MCF 10A (cell line): ENCODE measurements at places on chromosomes 6 and 20. TPM values are rescaled to one million over a fixed set of nuclear protein-coding genes. Genes with fewer than 3 reads are reported as not detected.

Gene RAB44
- total RNA-seq, result 0.09 TPM in 1 of 2 replicates, not detected in the other

DNA sequence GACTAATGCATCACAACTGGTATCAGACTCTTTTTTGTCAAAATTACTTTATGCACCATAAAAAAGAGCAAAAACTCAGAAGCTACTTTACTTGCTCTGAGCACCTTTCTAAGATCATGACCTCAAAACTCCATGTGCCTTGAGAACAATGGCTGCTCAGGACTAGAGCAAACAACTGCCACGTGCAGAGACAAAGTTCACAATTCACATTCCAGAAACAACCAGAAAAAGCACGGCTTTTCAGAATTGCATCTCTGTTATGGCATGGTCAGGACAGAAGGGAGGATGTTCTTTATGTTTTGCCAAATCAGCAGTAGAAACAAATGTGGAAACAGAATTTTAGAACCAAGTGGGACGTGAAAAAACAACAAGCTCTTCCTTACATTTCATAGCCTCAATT, 70.5 kb downstream of the CNKSR3 start:
- H3K27me3 ChIP-seq, result no peaks in the 10 kb centered on the region
- peak overlapping the region; percentile 17 for H3K27ac ChIP-seq
- DNase-seq, result no peak
- no peak overlapping the region for H3K4me3 ChIP-seq
- no peaks in the 10 kb centered on the region for H3K4me1 ChIP-seq

- H3K4me3 ChIP-seq, result no peak overlapping the region
- DNase-seq, result peak; percentile 52
- no peaks in the 10 kb centered on the region for H3K27me3 ChIP-seq
- no peak overlapping the region for H3K27ac ChIP-seq
- H3K4me1 ChIP-seq, result no peaks in the 10 kb centered on the region
- no peaks in the 10 kb centered on the region for H3K36me3 ChIP-seq
Measured at GRCh38 chr20:51385646-51386530, 156.6 kb downstream of the NFATC2 start.

DNA sequence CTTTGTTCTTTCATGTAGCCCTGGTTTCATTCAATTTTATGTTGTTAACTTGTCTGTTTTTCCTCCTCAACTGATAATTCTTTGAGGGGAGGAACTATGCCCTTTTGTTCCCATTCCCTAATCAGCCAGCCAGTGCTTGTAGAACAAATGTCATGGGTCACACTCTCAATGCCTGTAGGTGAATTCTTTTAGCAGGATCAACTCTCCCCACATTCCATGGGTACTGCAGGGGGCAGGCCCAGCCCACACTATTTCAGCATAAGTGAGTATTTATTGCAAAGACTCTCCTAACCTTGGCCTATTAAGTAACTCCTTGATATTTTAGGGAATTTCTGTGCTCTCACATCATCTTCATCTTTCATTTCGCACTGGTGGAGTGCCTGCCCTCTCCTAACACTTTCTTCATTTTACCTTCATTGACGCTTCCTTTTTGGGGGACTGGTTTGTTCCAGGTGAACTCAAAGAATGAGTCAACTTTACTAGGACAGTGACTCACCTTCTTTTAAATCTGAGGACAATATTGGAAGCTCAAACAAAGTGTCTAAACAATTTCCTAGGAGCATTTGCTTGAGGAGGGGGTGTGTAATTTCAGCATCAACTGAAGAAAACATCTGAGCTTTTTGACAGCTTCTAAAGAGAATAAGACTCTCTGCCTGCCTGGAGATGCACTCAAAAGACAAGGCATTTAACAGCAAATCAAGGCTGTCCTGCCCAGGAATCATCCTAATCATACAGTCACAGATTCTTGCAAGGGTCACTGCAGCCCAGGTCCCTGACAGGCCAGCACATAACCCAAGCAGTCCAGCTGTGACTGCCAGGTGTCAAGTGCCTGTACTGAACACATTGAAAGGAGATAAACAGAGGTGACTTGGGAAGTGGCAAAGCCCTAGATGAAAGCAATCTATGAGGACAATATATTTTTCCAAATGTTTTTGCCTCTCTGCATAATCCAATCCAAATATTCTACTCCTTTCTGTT, 263.9 kb upstream of the PRND start:
- H3K4me1 ChIP-seq, result peaks cover 9% of the 10 kb centered on the region
- H3K4me3 ChIP-seq, result no peak overlapping the region
- no peaks in the 10 kb centered on the region for H3K27me3 ChIP-seq
- H3K27ac ChIP-seq, result no peak overlapping the region
- no peaks in the 10 kb centered on the region for H3K36me3 ChIP-seq

DNA sequence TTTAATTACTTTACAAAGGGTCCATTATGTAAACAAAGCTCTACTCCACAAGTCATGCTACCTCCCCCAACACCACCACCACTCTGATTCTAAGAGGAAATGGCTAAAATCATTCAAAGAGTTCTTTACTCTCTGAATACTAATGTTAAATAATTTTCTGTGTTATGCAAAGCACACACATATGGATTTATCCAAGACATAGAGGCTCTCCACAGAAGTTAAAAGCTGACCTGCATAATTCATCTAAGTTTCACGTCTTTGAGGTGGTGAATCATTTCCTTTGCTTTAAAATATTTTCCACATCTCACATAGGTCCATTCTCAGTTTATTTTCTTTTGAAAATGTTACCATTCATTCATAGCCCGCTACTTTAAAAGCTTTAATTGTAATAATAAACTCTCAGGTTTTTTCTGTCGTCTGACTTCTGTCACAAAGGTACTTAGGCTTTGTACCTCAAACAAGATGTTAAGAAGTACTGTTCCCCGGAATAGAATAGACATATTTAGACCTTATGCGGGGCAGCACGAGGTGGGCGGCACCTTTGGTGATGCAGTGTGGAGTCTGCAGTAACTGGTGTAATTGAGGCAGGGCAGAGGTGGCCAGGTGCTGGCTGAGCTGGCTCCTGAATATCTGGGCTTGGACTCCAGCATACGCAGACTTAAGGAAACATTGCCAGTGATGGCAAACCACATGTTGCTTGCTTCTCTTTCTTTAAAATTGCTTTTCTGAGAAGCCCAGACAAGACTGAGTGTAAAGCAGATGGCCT, 55.8 kb downstream of the KIF6 start:
- H3K4me3 ChIP-seq, result no peak overlapping the region
- no peaks in the 10 kb centered on the region for H3K4me1 ChIP-seq
- no peak overlapping the region for H3K27ac ChIP-seq
- H3K27me3 ChIP-seq, result no peaks in the 10 kb centered on the region
